ENCODE measurements at places on chromosomes 4 and X.

GRCh38 chr4:153522802-153523094, 56.6 kb downstream of the TMEM131L start:
- peak; percentile 44 for DNase-seq

- no peak for DNase-seq
Measured at GRCh38 chrX:31483336-31483735, 411.5 kb upstream of the FTHL17 start.

- DNase-seq = no peak
Measured at GRCh38 chr4:105147016-105147552, 408 bp downstream of the TET2 start.

GRCh38 chr4:40730091-40730679, 19.6 kb upstream of the NSUN7 start:
- DNase-seq = no peak

DNA sequence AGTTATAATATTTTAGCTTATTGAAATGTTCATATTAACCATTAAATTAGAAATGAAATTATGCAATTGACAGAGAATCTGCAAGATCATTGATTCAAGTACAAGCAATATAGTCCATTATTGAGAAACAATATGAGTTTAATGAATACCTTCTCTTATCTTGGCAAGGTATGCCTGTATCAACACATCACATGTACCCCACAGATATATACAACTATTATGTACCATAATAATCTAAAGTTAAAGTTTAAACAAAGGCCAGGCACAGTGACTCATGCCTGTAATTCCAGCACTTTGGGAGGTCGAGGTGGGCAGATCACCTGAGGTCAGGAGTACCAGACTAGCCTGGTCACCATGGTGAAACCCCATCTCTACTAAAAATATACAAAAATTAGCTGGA, 514.7 kb downstream of the PCDH7 start:
- no peak for DNase-seq

DNA sequence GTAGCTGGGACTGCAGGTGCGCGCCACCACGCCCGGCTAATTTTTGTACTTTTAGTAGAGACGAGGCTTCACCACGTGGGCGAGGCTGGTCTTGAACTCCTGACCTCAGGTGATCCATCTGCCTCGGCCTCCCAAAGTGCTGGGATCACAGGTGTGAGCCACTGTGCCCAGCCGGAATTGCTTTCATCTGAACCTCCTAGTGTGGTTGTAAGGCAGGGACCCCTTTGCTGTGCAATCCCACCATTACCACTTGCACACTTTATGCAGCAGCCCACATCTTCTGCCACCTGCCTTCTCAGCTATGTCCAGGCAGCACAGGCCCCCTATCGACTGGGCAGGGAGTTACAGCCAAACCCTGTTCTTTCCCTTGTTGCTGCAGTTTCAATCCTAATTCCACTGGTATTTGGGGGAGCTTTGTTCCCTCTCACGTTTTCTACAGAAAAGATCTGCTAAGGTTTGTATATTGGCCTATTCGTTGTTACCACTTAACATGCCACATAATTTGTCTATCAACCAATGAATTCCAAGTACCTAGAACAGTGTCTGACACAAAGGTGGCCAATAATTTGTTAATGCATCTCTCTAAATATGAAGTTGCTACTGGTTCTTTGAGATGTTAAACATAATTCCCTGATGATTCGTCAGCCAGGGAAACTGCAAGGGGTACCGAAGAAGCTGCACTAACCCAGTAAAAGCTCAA, 6.5 kb downstream of the RPL39 start:
- peak; percentile 31 for DNase-seq

- DNase-seq = no peak
Measured at GRCh38 chr4:85720735-85721134, 245.8 kb downstream of the ARHGAP24 start.

DNA sequence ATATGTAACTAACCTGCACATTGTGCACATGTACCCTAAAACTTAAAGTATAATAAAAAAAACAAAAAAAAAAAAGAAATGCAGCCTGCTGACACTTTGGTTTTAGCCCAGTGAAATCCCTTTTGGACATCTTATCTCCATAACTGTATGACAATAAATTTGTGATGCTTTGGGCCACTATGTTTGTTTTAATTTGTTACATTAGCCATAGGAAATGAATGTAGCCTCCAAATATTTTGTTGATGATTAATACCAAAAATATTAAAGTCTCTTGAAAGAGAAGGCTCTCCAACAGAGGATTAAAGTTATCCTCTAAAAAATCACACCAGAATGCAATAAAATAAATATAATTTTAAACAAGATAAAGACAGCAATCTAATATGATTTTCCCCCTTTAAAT, 852.7 kb upstream of the SLIT2 start:
- no peak for DNase-seq

DNA sequence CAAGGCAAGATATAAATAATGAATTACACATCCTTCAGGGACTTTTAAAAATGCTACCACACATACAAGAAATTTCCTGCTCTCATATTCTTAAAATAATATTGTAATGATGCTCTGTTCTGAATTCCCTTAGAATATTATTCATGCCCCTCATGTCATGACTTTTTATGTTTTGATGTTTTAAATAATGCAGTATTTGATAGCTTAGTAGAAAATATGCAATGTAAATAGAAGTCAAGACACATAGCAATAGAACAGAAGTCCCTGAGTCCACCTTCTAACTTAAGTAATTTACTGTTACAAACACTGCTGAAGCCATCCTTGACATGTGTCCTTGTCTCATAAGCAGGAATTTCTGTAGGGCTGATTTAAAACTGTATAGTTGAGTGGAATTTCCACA, 1071.2 kb upstream of the LCORL start:
- no peak for DNase-seq

DNA sequence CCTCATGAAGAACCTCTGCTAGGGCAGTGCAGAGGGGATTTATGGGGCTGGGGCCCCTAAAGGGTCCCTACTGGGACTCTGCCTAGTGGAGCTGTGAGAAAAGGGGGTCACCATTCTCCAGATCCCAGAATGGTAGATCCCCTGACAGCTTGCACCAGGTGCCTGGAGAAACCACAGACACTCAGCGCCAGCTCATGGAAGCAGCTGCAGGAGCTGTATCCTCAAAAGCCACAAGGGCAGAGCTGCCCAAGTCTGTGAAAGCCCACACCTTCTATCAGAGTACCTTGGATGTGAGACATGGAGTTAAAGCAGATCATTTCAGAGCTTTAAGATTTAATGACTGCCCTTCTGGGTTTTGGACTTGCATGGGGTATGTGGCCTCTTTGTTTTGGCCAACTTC, 38.6 kb downstream of the MAP9 start:
- no peak for DNase-seq

GRCh38 chrX:110338935-110339334, 19.7 kb upstream of the RTL9 start:
- DNase-seq = no peak

DNA sequence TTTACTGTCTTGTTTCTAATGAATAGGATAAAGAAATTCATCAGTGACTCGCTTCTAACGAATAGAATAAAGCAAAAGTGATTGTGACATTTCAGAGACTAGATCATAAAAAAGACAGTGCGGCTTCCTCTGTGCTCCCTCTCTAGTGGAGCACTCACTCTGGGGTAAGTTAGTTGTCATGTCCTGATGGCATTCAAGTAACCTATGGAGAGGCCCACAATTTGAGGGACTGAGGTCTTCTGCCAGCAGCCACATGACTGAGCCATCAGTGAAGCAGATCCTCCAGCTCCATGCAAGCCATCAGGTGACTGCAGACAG, 72.4 kb downstream of the YIPF6 start:
- DNase-seq = no peak

- DNase-seq = no peak
Measured at GRCh38 chrX:81263059-81263458, 61.2 kb downstream of the SH3BGRL start.

GRCh38 chr4:166279261-166279660, 406.2 kb downstream of the TLL1 start:
- DNase-seq = no peak

DNA sequence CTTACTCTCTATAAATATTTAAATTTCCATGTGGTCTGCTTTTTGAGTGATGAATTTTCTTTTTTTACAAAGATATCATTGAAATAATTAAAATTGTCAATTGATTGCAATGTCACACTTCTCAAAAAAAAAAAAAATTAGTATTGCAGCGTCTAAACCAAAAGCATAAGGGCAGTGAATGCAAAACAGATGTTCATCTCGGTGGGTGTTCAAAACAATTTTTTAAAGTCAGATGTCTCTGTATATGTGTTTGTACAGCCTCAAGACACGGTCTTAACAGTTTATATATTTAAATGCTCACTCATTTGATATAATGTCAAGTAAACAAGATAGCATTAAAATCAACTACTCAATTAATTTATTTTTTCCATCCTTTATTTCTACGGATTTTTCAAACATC, 52.3 kb downstream of the PALLD start:
- DNase-seq = no peak

- DNase-seq = no peak
Measured at GRCh38 chr4:1285151-1285789, 4.4 kb upstream of the MAEA start.

GRCh38 chr4:123361195-123361861, 35.3 kb upstream of the SPRY1 start:
- DNase-seq = no peak

GRCh38 chr4:118765399-118765798, 70.5 kb downstream of the SEC24D start:
- DNase-seq = no peak

GRCh38 chr4:16289897-16290554, 63.8 kb upstream of the TAPT1 start:
- no peak for DNase-seq

DNA sequence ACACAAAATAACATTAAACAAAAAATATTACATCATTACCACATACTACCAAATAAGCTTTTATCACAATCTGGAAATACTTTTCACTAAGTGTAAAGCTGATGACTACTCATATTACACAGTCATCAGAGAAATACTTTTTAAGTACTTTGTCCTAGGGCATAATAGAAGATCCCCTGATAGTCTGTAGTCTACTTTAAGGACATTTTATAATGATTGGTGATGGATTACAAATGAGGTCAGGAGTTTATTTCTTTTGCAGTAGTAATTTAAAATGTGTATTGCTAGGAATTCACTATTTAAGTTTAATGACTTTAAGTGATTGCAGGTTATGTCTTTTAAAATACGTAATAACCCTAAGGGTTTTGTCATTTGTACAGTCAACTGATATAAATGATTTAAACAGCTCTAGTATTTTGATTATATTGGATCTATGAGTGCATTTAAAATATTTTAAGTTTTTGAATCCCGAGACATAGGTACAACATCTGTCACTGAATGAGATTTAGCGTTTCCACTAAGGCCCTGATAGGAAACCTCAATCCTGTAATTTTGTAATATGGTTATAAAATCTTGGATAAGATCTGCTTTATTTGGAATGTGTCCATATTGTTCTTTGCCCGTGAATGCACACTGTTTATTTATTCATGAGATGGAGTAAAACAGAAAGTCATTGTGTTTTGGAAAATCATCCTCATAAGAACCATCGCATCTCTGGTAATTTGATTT, 189.5 kb downstream of the ARAP2 start:
- DNase-seq = no peak

DNA sequence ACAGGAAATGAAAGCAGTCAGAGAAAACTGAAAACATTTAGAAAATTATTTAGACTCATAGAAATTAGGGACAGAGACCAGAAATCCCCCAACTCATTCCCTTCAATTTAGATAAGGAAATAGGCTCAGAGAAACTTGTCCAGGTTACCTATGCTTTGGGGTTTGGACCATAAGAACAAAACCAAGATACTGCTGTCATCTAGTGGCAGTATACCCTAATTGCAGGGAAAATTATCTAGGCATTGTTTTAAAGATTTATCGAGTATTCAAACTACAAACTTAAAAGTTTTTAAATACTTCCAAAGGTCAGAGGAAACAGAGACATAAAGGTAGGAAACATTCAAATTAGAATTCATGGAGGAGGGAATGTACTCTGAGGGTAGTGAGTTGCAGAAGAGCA, 67.0 kb upstream of the KLHL13 start:
- no peak for DNase-seq

DNA sequence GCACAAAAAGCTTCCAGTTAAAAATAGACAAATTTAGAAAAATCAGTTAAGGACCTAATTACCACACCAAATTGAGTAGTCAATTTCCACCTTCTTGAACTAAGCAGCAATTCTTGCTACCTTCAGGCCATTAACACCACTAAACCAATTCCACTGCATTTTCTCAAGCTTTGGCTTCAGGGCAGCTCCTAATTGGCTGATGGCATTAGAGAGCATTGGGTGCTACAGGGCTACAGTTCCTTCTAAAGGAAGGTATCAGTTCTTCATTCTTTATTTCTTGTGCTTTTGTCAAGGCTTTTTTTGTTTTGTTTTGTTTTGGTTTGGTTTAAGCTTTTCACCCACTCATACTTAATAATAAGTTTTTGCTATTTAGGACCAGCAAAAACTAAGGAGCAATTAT, 90.2 kb upstream of the FAM241A start:
- no peak for DNase-seq

GRCh38 chr4:151052785-151053184, 37.7 kb upstream of the LRBA start:
- no peak for DNase-seq

- no peak for DNase-seq
Measured at GRCh38 chr4:118351851-118352827, 664 bp downstream of the PRSS12 start.

DNA sequence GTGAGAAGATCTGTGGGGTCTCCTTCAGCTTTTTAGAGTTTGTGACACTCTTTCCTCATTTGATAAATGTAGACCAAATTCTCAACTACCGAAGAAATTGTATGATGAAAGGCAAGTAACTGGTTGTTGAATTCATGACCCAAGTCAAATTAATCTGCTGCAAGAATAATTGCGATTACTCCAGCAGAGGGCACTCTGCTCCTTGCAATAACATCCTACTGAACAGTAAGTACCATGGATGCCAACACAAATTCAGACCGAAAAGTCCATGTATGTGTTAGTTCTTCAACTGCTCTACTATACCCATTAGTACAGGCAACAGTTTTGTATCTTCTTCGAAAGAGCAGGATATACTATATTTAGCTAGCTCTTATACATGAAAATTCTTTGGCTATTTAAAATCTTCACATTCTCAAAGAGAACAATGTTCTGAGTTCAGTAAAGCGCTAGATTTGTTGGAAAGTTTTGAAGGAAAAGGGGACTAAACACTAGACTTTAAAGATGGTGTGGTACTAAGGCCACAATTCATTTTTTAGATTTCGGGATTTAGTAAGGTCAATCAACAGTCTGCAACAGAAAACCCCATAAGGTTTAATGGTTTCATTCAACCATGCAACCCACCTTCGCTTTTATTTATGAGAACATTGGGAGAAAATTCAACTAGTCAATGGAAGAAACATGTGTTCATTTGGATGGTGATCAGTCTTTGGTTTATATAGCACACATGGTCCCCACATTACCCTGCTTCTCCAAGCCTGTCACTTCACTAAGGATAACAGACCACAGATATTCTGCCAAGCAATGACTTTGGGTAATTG, 105.4 kb upstream of the TBC1D9 start:
- DNase-seq = peak; percentile 16
